Choroid plexus epithelial cell (primary cell): ENCODE measurements at places on chromosomes 5 and 9.

GRCh38 chr5:128349044-128349858, 188.8 kb downstream of the FBN2 start:
- peak; percentile 36 for DNase-seq

- no peak for DNase-seq
Measured at GRCh38 chr5:146967646-146968045, 89.1 kb upstream of the PPP2R2B start.

DNA sequence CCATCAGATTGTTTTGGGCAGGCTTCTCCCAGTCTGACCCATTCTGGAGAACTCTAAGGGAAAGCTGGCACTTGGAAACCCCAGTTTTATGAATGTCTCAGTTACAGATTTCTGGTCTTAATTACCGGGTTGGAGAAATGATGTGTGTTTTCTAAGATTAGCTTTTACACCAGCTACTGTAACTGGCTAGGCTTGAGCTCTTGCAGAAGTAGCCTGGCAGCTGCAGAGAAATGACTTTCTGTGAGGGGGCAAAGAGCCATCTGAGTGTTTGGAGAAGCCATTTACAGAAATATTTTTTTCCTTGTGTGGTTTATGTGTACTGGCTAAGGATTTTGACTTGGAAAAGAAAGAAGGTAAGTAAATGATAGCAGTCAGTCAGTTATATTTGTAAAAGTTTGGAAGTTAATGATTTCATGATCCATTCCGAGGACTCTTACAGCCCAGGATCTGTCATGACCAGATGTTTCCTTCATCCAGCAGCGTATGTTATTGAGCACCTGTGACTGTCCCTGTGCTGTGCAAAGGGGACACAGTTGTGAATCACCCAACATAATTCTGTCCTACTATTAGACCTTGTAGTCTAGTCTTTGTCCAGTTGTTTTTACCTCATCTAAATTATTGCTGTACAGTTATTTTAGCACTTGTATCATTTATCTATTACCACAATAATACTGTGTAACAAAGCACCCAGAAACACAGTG, 53.7 kb upstream of the GDNF start:
- DNase-seq = no peak

DNA sequence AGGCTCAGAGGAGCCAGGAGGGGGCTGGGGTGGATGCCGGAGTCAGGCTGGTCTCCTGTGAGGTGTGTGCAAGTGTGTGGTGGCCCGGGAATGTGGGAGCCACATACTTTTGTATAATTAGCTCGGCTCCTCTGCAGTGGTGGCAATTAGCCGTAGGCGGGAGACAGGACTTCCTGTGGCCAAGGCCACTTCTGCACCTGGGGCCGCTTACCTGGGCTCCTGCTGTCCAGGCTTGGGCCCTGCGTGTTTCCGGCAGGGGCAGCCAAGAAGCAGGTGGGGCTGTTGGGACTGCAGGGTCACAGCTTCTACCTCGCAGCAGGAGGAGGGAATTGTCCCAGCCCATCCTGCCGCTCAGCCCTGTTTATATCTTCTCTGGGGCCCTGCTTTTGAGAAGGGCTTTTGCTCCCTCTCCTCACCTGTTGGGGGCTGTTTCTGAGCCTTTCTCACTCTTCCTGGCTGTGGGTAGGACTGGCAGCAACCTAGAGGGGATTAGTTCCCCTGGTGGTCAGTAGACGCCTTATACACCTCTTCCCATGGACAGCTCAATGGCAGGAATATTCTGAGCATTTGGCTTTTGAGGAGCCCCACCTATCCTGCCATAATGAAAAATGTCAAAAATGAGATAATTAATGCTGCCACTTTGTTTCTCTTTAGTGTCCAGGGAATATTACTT, 145.4 kb upstream of the PITX1 start:
- no peak for DNase-seq

DNA sequence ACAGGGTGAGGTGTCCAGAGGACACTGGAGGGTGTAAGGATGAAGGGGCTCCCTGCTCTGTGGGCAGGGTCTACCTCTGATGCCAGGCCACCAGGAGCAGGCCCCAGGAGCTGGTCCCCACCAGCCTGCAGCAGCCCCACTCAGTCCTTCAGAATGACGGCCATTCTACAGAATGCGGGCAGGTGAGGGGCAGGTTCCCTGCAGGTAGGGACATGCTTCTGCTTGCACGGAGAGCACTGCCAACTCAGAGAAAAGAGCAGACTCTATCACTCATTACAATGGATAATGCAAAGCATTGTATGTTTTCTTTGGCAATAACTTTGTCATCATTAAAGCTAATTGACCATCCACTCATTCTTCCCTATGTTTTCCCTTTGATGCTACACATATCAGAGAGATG, 39.0 kb downstream of the DDX31 start:
- DNase-seq = no peak

- no peak for DNase-seq
Measured at GRCh38 chr9:137943655-137944054, 66.1 kb downstream of the CACNA1B start.

DNA sequence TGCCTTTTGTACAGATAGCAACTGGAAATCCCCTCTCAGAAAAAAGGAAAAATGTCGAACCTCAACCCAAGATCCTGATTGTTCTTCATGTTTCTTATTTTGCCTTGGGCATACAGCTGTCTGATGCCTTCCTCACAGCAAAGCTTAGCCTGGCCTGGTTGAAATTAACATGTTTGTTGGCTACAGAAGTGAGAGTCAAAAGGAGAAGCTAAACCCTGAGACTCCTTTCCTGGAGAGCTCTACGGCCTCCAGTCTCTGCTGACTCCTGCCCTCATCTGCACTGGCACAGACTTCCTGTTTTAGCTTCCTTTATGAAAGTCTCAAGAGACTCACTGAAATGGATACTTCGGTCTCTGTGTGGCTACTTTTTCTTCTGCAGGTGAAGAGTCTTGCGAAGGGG, 186.7 kb downstream of the PARP8 start:
- no peak for DNase-seq

GRCh38 chr5:945691-946551, 53.2 kb downstream of the TRIP13 start:
- no peak for DNase-seq

DNA sequence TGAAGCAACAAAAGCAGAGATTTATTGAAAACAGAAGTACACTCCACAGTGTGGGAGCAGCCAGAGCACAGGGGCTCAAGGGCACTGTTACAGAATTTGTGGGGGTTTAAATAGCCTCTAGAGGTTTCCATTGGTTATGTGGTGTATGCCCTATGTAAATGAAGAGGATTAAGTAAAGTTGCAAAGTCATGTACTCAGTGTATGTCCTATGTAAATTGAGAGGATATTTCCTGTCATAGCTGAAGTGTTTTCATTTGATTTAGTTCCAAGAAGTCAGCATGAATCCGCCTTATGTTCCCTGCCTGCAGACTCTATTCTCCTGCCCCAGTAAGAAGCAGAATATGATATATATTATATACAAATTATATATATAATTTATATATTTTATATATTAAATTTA, 966.0 kb upstream of the COX7C start:
- DNase-seq = no peak

DNA sequence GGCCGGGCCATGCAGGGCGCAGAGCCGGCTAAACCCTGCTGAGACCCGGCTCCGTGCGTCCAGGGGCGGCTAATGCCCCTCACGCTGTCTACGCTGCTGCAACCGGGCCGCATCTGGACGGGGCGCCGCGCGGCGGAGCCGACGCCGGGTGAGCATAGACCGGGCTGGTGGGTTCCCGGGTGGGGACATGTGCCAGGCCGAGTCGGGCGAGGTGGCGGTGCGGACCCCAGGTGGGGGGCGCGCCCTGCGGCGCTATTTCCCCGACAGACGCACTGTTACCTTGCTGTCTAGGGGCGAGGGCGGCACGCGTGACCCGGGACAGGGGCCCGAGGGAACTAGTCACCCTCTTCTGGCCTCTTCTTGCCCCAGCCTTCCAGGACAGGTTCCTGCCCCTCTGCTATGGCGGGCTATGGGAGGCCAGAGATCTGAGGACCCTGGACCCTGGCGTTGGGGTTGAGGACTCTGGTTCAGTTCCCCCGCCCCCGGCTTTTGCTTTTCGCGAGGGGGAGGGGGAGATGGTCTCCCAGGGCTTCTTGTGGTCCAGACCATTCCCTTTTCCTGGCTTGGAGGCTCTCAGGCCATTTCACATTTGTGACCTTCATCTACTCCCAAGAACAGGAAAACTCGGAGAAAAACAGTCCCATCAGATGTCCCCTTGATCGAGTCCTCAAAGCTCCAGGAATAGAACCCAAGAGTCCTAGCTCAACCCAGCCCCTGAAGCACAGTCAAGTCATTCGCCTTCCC, 536 bp downstream of the SLC27A4 start:
- no peak for DNase-seq

DNA sequence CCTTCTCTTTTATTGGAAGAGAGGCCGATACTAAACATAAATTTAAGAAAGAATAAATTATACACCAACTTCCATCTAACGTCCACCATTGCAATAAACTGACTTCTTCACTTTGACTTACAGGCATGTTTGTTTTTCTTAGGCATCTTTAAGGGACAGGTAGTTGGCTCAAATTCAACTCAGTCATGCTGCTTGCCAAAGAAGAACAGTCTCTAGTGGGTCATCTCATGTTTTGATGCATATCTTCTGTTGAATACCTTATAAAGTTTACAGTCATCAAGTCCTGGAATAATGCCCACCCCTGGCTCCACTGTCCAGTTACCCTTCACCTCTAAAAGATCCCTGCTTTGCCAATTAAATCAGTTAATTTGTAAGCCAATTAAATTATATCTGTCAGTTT, 328.2 kb upstream of the GRAMD2B start:
- DNase-seq = no peak

DNA sequence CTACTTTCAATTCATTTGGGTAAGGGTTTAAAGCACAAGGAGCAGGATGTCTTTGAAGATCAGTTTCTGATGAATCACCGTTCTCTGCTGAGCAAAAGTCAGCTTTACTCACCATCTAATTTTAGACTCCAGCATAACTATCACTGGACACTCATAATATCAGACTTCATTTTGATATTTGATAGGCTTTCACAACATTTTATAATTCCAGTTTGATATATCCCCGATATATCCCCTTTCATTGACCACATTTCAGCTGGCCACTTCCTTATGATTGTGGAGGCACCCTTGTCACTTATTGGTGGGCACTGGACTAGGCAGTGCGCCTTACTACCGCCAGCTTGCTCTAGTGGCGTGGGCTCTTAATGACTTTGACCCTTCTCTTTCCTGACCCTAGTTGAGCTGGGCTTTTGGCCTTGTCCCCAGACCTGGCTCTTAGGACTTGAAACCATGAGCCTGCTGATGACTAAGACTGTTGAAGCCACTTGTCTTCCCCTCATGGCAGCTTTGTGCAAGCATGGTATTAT, 46.8 kb downstream of the CYSTM1 start:
- DNase-seq = peak; percentile 89

DNA sequence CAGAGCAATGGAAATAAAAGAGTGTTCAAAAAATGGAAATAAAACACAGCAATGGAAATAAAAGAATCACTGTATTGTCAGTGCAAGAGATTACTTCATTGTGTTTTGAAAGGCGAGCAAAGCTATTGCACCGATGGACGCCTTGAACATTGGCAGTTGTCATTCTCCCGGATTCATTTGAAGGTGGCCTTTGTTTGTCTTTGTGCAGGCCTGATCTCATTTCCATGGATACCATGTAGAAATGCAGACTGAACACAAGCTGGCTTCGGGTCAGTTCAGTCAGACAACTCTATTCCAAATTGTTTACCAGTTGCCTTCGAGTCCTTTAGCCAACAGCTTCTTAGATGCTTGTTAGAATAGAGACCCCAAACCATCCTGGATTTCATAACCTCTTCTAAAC, 8.3 kb downstream of the ITGA2 start:
- peak; percentile 27 for DNase-seq

- peak; percentile 84 for DNase-seq
Measured at GRCh38 chr5:181187500-181188213, 17.3 kb downstream of the TRIM7 start.

- DNase-seq = peak; percentile 69
Measured at GRCh38 chr9:32954642-32955041, 46.8 kb downstream of the APTX start.

DNA sequence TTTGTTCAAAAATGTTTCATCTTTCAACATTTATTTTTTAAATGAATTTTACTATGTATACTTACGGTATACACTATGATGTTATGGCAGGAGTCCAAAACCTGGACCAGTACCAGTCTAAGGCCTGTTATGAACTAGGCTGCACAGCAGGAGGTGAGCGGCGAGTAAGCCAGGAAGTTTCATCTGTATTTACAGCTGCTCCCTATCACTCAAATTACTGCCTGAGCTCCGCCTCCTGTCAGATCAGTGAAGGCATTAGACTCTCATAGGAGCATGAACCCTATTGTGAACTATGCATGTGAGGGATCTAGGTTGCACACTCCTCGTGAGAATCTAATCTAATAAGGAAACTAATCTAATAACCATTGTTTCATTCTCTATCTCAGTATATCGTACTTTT, 715.5 kb upstream of the PTPRD start:
- peak; percentile 42 for DNase-seq

- DNase-seq = peak; percentile 86
Measured at GRCh38 chr9:110440172-110440571, 102.5 kb upstream of the TXNDC8 start.

GRCh38 chr5:180157866-180158265, 51.1 kb downstream of the RASGEF1C start:
- DNase-seq = no peak

GRCh38 chr9:130639124-130639765, 25.1 kb upstream of the PRDM12 start:
- DNase-seq = no peak
